Thyroid gland (tissue), 4 donors: ENCODE measurements at places on chromosomes 2 and 18. TPM values are rescaled to one million over a fixed set of nuclear protein-coding genes. Genes with fewer than 3 reads are reported as not detected.

The LHCGR gene
- total RNA-seq: 1.7 TPM

The LYPD1 gene
- total RNA-seq: 0.93 TPM

The BOLL gene
- total RNA-seq: 0.45 TPM

The TMEM178A gene
- total RNA-seq: 3.3 TPM

The ATP6V1B1 gene
- not detected for total RNA-seq

The DYTN gene
- total RNA-seq: not detected

GRCh38 chr2:5756272-5756671 is 64.1 kb downstream of the SOX11 start:
- no peaks in the 10 kb centered on the region for H3K4me1 ChIP-seq

DNA sequence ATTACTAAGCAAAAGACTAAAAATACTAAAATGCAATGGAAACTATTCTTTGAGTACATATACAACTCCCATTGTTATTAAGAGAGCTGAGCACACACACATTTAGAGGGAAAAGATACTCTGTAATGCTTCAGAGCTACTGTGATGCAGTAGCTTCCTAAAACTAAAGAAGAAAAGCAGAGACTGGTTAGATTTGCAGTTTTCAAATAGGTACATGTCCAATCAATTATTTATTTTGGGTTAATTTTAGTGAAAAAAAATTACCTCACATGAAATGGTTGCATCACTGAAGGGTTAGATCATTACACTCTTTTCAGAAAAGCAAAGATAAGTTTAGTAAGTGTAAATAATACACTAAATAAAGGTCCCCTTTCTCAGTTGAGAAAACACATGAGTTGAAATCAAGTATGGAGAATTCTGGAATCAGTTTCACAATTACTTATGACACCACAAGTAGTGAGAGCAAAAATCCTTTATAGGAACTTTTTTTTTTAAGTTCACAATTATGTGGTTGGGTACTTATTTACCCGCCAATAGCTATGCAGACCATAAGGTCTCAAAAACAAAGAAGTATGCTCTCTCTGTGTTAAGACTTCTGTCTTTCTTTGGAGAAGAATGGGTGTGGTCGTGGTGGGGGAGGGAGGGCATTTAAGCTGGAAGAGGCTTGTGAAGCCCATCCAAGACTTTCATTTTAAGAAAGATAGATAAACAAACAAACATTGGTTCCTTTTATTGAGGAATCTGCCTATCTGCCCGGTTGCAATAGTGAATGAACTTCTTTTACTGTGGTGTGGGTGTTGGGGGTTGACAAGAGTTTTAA is 25.3 kb upstream of the SERTAD2 start:
- no peak for DNase-seq
- H3K27me3 ChIP-seq: no peaks in the 10 kb centered on the region
- H3K4me3 ChIP-seq: no peak overlapping the region
- no peak overlapping the region for H3K27ac ChIP-seq
- H3K36me3 ChIP-seq: no peaks in the 10 kb centered on the region

GRCh38 chr18:32550963-32551362 is 80.3 kb upstream of the GAREM1 start:
- H3K36me3 ChIP-seq: no peaks in the 10 kb centered on the region
- DNase-seq: no peak
- H3K4me3 ChIP-seq: no peak overlapping the region
- no peak overlapping the region for H3K27ac ChIP-seq
- H3K4me1 ChIP-seq: no peaks in the 10 kb centered on the region
- no peaks in the 10 kb centered on the region for H3K27me3 ChIP-seq

- no peaks in the 10 kb centered on the region for H3K4me1 ChIP-seq
- no peaks in the 10 kb centered on the region for H3K36me3 ChIP-seq
- H3K27me3 ChIP-seq: no peaks in the 10 kb centered on the region
- no peak overlapping the region for H3K27ac ChIP-seq
- no peak for DNase-seq
Measured at GRCh38 chr18:64803471-64803870, 654.6 kb upstream of the LINC00305 start.

- peaks cover 7% of the 10 kb centered on the region for H3K36me3 ChIP-seq
- no peaks in the 10 kb centered on the region for H3K27me3 ChIP-seq
- DNase-seq: no peak
Measured at GRCh38 chr2:161159456-161160225, 587 bp upstream of the TANK start.

DNA sequence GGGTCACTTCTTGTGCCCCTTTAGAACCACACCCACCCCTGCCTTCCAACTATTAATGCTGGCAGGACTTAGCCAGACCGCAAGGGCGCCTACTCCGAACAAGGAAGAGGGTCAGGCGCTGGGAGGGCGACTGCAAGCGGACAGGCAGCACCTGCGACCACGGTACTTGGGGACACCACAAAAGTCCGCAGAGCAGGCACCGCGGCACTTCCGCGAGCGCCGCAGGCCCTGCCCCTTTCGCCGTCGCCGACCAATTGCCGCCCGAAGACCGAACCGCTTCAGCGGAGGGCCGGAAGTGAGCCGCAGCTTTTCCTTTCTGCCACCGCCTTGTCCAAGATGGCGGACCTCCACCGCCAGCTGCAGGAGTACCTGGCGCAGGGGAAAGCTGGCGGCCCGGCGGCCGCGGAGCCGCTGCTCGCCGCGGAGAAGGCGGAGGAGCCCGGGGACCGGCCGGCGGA is at the start of gene SFT2D3:
Gene SFT2D3 (plus strand): TSS at position 305 of the 458 bp plus-strand sequence. CDS start 32 bp downstream, at position 337.
- DNase-seq: peak; percentile 91
- H3K27ac ChIP-seq: peak within 1 kb of the TSS; percentile 91
- H3K36me3 ChIP-seq: peaks cover 2% of the 10 kb centered on the region
- no peaks in the 10 kb centered on the region for H3K27me3 ChIP-seq
- H3K4me3 ChIP-seq: peak within 1 kb of the TSS; percentile 59
- H3K4me1 ChIP-seq: peaks cover 34% of the 10 kb centered on the region

DNA sequence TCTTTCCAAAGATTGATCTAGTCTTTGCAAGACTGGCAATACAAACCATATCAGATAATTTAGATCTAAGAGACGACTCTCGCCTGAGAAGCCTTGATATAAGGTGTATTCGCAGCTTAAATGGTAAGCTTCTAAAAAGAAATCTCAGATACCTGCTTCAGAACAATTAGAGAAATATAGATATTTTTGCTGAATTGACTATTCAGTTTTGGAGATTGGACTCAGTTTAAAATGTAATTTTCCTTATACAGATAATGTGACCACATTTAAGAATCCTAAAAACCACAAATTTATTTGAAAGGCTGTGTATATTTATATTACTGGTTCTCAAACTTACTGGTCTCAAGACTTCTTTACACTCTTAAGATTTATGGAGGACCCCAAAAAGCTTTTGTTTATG is 15.4 kb downstream of the PAPOLG start:
- no peak for DNase-seq
- peaks cover 34% of the 10 kb centered on the region for H3K36me3 ChIP-seq
- no peaks in the 10 kb centered on the region for H3K27me3 ChIP-seq
- H3K27ac ChIP-seq: no peak overlapping the region

GRCh38 chr2:201108341-201108740 is 7.6 kb upstream of the CFLAR start:
- no peaks in the 10 kb centered on the region for H3K27me3 ChIP-seq
- H3K27ac ChIP-seq: no peak overlapping the region
- H3K4me3 ChIP-seq: no peak overlapping the region
- no peaks in the 10 kb centered on the region for H3K4me1 ChIP-seq

DNA sequence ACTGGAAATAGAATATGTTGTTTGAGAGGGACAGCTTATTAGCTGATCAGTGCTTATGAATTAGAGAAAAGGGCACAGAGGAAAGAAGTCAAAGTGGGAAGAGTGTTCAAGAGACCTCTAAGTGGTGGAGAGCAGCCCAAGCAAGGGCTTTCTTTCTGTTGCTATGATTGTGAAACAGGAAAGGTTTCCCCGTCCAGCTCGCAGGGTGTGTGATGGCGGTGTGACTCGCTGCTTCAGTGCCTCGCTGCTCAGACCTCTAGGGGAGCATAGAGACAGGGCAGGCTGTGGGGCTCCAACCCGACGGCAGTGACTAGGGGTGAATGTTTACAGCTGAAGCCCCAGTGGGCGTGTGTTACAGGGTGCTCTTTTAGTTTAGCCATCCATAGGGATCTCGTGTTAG is 166.5 kb upstream of the COPS8 start:
- no peak for DNase-seq
- H3K36me3 ChIP-seq: no peaks in the 10 kb centered on the region
- H3K4me1 ChIP-seq: peaks cover 9% of the 10 kb centered on the region
- no peak overlapping the region for H3K27ac ChIP-seq
- H3K27me3 ChIP-seq: no peaks in the 10 kb centered on the region
- H3K4me3 ChIP-seq: no peak overlapping the region

DNA sequence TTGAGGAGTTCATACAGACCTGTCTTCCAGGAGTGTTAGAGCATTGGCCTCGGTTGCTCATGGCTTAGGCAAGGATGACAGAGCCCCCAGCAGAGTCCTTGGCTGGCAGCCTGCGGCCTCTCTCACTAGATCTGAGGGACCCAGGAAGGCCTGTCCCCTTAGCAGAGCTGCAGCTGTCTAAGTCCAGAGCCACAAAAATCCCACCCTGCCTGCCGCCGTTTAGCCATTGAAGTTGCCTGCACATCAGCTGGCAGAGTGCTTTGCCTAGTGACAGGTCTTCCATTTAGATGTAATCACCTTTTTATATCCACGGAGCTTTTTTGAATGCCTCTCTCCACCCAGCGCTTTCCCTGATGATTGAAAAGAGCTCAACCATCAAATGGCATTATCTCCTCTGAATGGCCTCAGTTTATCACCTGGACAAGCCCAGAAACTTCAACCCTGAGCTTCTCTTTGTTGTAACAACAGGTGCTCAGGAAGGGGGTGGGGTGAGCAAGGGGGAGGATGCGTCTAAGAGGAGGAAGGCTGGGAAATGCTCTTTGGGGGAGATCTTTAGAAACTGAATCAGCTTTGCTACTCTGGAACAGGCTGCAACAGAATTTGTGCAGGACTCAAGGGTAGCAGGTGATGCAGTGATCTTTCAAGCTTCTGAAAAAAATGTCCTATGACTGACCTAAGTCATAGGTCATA is 71.9 kb downstream of the TNP1 start:
- no peak overlapping the region for H3K27ac ChIP-seq
- DNase-seq: no peak
- no peaks in the 10 kb centered on the region for H3K36me3 ChIP-seq
- no peaks in the 10 kb centered on the region for H3K27me3 ChIP-seq
- no peak overlapping the region for H3K4me3 ChIP-seq

GRCh38 chr18:72908181-72908580 is 40.4 kb upstream of the NETO1 start:
- no peaks in the 10 kb centered on the region for H3K36me3 ChIP-seq
- no peak overlapping the region for H3K4me3 ChIP-seq

DNA sequence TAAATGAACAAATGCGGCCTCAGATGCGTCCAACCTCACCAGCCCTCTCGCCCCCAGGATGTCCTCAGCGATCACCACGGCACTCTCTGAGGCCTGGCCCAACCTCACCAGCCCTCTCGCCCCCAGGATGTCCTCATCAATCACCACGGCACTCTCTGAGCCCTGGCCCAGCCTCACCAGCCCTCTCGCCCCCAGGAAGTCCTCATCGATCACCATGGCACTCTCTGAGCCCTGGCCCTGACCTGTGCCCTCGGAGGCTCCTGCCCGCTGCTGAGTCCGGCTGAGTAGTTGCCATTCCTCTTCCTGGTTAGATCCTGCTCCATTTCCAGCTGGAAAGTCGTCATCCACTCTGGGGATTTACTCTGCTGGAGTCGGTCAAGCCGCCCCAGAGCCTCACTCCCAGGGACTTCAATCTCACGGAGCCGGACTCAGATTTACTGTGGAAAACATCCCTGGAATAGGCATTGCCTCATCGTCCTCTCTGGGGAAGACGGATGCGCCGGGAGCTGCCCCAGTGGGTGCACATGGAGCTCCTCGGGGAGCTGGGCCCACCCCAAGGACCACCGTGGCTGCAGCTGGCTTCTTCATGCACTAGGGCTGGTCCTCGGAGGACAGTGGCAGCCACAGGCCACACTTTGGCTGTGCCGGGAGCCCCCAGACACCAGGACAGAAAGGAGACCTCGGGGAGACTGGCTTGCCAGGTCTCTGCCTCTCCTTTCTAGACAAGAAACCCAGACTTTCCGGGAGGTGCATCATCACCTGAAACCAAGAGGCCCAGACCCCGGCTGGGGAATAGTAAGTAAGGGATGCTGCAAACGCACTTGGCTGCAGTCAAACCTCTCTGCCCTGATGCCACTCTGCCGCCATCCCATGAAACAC is 230.6 kb downstream of the EIPR1 start:
- H3K36me3 ChIP-seq: no peaks in the 10 kb centered on the region
- DNase-seq: no peak
- H3K4me3 ChIP-seq: no peak overlapping the region
- H3K4me1 ChIP-seq: no peaks in the 10 kb centered on the region

DNA sequence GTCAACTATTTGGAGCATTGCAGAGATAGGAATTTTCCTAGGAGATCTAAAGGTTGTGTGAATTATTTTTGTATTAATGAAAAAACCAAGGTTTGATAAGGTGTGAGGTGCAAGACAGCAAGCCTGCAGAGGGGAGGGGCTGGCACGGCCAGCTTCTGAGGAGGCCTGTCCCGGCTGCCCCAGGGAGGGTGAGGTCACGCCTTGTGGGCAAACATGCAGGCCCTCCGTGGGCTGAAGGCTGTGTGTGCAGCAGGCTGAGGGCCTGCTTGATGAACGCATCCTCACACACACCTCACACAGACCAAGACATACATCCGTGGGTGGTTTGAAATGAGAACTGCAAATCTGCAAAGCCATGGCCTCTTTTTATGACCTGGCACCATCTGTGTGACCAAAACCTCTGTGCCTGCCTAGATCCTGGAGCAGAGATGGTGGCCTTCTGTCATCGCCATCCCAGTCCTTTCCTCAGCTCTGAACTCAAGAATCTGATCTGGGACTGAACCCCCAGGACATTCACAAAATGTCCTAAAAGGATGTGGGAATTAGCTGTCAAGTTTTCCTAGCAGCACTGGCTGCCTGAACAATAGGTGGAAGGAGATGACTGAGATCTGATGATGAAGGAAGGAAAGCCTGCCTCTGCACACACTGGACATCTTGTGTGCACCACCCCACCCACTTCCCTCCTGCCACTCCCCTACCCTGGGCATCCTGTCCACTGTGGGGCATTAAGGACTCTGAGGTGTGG is 102.4 kb upstream of the MGAT4A start:
- no peaks in the 10 kb centered on the region for H3K27me3 ChIP-seq
- H3K27ac ChIP-seq: peak overlapping the region; percentile 33
- no peaks in the 10 kb centered on the region for H3K4me1 ChIP-seq
- no peaks in the 10 kb centered on the region for H3K36me3 ChIP-seq
- no peak overlapping the region for H3K4me3 ChIP-seq

GRCh38 chr2:173165443-173166238 is 90.0 kb downstream of the MAP3K20 start:
- peaks cover 6% of the 10 kb centered on the region for H3K4me1 ChIP-seq
- H3K27ac ChIP-seq: no peak overlapping the region
- H3K36me3 ChIP-seq: no peaks in the 10 kb centered on the region
- no peak overlapping the region for H3K4me3 ChIP-seq

- no peak for DNase-seq
- no peak overlapping the region for H3K4me3 ChIP-seq
- no peaks in the 10 kb centered on the region for H3K36me3 ChIP-seq
- H3K27ac ChIP-seq: no peak overlapping the region
- H3K4me1 ChIP-seq: peaks cover 31% of the 10 kb centered on the region
Measured at GRCh38 chr2:201223089-201224073, 37.0 kb upstream of the CASP8 start.

GRCh38 chr2:167908786-167909185 is 338.6 kb downstream of the STK39 start:
- H3K36me3 ChIP-seq: no peaks in the 10 kb centered on the region
- H3K4me1 ChIP-seq: no peaks in the 10 kb centered on the region
- DNase-seq: no peak
- no peaks in the 10 kb centered on the region for H3K27me3 ChIP-seq
- no peak overlapping the region for H3K4me3 ChIP-seq

- DNase-seq: peak; percentile 6
- no peaks in the 10 kb centered on the region for H3K4me1 ChIP-seq
- H3K27me3 ChIP-seq: no peaks in the 10 kb centered on the region
- no peak overlapping the region for H3K4me3 ChIP-seq
Measured at GRCh38 chr2:132417430-132418035, 928 bp downstream of the GPR39 start.
